Immature natural killer cell (primary cell): ENCODE measurements at places on chromosomes 7 and 10.

- no peaks in the 10 kb centered on the region for H3K4me1 ChIP-seq
- no peaks in the 10 kb centered on the region for H3K36me3 ChIP-seq
- H3K4me3 ChIP-seq = no peak overlapping the region
- DNase-seq = no peak
- peaks cover 4% of the 10 kb centered on the region for H3K27me3 ChIP-seq
Observed at GRCh38 chr10:30811276-30812017, 181.9 kb upstream of the LYZL2 start.

- H3K27ac ChIP-seq = no peak overlapping the region
- DNase-seq = no peak
- no peaks in the 10 kb centered on the region for H3K36me3 ChIP-seq
- no peak overlapping the region for H3K4me3 ChIP-seq
- peaks cover 5% of the 10 kb centered on the region for H3K27me3 ChIP-seq
- H3K4me1 ChIP-seq = peaks cover 45% of the 10 kb centered on the region
Observed at GRCh38 chr10:3424111-3424851, 251.7 kb upstream of the PITRM1 start.

DNA sequence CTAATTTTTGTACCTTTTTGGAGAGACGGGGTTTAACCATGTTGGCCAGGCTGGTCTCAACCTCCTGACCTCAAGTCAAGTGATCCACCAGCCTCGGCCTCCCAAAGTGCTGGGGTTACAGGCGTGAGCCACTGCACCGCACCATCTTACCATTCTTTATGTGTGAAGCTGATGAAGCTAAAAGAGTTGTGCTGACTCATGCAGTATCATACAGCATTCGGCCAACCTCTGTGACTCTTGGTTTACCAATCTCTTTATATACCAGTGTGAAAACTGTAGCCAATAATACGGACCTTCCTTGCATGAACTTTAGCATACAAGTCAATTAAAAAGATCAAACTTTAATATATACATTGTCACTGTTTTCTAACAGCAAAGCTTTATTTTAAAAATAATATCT is 878.2 kb upstream of the MBL2 start:
- DNase-seq = no peak
- H3K36me3 ChIP-seq = no peaks in the 10 kb centered on the region
- H3K27ac ChIP-seq = no peak overlapping the region
- H3K4me3 ChIP-seq = no peak overlapping the region
- no peaks in the 10 kb centered on the region for H3K27me3 ChIP-seq

DNA sequence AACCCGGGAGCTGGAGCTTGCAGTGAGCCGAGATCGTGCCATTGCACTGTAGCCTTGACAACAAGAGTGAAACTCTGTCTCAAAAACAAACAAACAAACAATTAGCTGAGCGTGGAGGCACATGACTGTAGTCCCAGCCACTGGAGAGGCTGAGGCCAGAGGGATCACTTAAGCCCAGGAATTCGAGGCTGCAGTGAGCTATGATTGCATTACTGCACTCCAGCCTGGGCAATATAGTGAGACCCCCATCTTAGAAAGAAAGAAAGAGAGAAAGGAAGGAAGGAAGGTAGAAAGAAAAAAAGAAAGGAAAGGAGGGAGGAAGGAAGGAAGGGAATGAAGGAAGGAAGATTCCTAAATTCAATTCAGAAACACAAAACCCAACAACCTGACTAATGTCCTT is 141.3 kb upstream of the TNRC18 start:
- peaks cover 22% of the 10 kb centered on the region for H3K4me1 ChIP-seq
- H3K27me3 ChIP-seq = peaks cover 14% of the 10 kb centered on the region
- no peak overlapping the region for H3K27ac ChIP-seq
- H3K4me3 ChIP-seq = no peak overlapping the region
- DNase-seq = no peak

GRCh38 chr10:122148876-122149560 is 122.1 kb upstream of the BTBD16 start:
- peaks cover 4% of the 10 kb centered on the region for H3K27me3 ChIP-seq
- H3K4me3 ChIP-seq = no peak overlapping the region
- no peaks in the 10 kb centered on the region for H3K4me1 ChIP-seq
- no peak for DNase-seq
- H3K36me3 ChIP-seq = no peaks in the 10 kb centered on the region

- H3K4me1 ChIP-seq = no peaks in the 10 kb centered on the region
- H3K27ac ChIP-seq = peak overlapping the region; percentile 27
- H3K27me3 ChIP-seq = peaks cover 7% of the 10 kb centered on the region
- peaks cover 5% of the 10 kb centered on the region for H3K36me3 ChIP-seq
- H3K4me3 ChIP-seq = no peak overlapping the region
Observed at GRCh38 chr10:73796766-73797165, 11.4 kb downstream of the ZSWIM8 start.
